Activated T-cell treated with anti-CD3 and anti-CD28 coated beads, Interleukin-2, amount 50 U/mL, for 4 hours (primary cell): ENCODE measurements at places on chromosomes 5 and 9. TPM values are rescaled to one million over a fixed set of nuclear protein-coding genes. Genes with fewer than 3 reads are reported as not detected.

FAM78A gene
- 31.3 TPM for total RNA-seq

QSOX2 gene
- total RNA-seq = 27.5 TPM

PTPRD gene
- 0.28 TPM for total RNA-seq

WWC1 gene
- 1.7 TPM for total RNA-seq

KIF24 gene
- 2.6 TPM for total RNA-seq

CTXN3 gene
- not detected for total RNA-seq

SETD9 gene
- total RNA-seq = 2.7 TPM

GPR151 gene
- not detected for total RNA-seq

ZBED3 gene
- total RNA-seq = 3.3 TPM

POLE3 gene
- total RNA-seq = 111 TPM

MUSK gene
- total RNA-seq = not detected

PCDHGA8 gene
- total RNA-seq = not detected

CHMP5 gene
- total RNA-seq = 45.0 TPM

TTLL11 gene
- 4.7 TPM for total RNA-seq

ODF2 gene
- total RNA-seq = 54.1 TPM

NTNG2 gene
- 0.95 TPM for total RNA-seq

GRCh38 chr5:114702136-114702535 is 340.3 kb downstream of the KCNN2 start:
- no peak for DNase-seq

DNA sequence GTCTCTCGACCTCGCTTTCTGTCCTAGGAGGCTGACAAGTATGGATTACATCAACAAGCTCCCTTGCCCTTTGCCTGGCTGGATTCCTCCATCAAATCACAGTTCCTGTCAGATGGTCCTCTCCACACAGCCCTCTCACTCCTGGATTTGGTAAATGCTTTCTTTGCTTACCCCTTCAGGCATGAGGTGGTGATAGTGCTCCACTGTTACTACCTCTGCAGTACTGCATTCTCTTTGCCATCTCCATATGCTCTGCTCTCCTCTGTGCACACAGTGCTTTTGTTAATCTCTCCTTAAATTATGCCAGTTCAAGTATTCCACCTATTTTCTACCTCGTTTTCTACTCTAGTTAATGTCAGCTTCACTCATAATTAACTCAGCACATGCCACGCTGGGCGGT is 279.2 kb downstream of the DMAC1 start:
- no peak for DNase-seq

- peak; percentile 47 for DNase-seq
These were observed 35.9 kb downstream of the TGFBR1 start for GRCh38 chr9:99140685-99141314.

GRCh38 chr5:139468421-139468931 is 2.3 kb upstream of the SMIM33 start:
- DNase-seq = no peak

GRCh38 chr5:82622205-82622604 is 344.1 kb upstream of the RPS23 start:
- DNase-seq = no peak

- no peak for DNase-seq
These were observed 110.7 kb downstream of the RPS23 start for GRCh38 chr5:82167372-82167935.

GRCh38 chr9:133739408-133740280 is 1.5 kb upstream of the SARDH start:
- DNase-seq = no peak

- no peak for DNase-seq
These were observed 1.3 kb downstream of the TCF7 start for GRCh38 chr5:134115806-134116175.

DNA sequence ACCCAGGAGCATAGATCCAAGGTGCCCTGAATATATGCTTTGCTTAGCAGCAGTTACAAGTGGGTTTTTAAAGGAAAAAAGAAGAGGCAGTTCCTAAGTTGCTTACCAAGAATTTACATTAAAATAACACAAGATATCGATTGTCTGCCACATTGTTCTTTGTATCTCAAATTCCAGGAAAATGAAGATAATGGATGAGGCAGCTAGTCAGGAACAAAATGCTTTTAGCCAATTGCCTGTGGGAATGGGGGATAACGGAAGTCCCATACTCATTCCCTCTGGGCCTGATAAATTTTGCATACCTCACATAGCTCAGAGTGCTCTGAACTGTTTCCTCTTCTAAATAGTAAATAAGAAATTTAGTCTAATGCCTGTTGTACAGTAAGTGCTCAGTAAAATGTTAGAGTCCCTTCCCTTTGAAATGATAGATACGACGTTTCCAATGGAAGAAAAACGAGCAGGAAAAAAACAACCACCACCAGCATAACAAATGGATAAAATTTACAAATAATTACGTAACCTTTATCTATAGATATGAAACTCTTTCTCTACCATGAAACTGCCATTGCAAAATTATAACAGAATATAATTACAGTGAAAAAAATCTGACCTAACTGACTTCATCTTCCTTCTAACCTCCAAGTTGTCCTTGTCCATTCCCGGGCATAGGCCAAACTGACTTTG is 35.5 kb upstream of the TENT2 start:
- no peak for DNase-seq

GRCh38 chr5:55372130-55372925 is 64.5 kb downstream of the MTREX start:
- no peak for DNase-seq

DNA sequence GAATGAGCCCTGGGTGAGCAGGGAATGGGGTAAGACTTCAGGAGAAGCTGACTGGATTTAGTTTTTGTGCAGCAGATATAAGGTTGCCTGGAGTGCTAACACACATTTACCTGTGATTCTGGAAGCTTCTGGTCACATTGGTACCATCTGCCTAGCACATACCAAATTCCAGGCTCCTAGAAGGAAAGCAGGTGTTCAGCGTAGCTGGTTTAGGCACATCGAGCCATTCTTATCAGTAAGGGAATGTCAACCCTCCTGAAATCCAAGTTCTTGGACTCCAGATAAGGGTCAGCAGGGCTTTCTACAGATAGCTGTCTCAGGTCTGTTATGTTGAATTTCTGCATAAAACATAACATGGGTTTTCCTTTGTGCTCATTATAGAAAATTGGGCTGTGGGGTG is 10.3 kb downstream of the TCERG1 start:
- DNase-seq = no peak

GRCh38 chr5:133728475-133728874 is 116.1 kb upstream of the FSTL4 start:
- DNase-seq = no peak

- no peak for DNase-seq
These were observed 177.8 kb upstream of the SGCD start for GRCh38 chr5:156149213-156149612.

DNA sequence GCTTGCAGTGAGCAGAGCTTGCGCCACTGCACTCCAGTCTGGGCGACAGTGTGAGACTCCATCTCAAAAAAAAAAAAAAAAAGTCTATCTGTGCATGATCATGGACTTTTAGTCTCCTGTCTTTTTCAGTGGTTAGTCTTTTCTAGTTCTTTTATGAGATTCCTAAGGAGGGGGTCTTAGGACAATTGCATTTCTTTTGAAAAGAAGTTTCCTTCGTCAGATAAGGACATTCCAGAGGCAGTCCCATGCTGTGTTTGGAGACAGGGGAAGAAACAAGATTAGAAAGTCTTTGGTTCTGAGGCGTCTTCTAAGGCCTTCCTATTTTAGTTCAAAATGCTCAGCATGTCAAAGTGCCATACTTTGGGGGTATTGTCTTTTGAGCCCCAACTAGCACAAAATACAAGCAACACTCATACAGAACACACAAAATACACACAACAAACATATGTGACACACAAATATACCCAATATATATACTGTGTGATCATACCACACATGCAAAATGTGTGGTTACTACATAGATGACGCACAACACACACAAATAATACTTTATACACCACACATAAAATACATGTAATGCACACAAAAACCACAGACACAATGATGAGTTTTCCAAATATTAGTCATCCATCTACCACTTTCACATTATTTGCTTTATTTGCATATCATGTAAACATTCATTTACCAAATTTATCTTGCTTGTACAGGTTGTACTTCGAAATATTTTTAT is 394.5 kb downstream of the SPATA31D1 start:
- DNase-seq = no peak

DNA sequence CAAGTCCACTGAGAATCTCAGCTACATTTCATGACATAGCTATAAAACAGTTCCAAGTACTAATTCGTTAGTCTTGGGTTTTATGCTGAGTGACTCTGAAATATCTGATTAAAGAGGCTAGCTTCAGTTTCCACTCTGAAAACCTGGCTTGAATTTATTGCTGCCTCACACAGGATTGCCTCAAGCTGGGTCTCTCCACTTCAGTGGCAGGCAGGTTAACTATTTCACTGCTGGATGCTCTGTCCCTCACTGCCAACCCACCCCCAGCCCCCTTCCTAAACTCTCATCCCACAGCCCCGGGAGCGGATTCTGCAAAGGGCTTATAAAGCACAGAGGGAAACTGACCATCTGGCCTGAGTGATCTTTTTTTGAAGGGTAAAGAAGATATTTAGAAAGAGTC is 318.3 kb downstream of the MLLT3 start:
- DNase-seq = no peak

DNA sequence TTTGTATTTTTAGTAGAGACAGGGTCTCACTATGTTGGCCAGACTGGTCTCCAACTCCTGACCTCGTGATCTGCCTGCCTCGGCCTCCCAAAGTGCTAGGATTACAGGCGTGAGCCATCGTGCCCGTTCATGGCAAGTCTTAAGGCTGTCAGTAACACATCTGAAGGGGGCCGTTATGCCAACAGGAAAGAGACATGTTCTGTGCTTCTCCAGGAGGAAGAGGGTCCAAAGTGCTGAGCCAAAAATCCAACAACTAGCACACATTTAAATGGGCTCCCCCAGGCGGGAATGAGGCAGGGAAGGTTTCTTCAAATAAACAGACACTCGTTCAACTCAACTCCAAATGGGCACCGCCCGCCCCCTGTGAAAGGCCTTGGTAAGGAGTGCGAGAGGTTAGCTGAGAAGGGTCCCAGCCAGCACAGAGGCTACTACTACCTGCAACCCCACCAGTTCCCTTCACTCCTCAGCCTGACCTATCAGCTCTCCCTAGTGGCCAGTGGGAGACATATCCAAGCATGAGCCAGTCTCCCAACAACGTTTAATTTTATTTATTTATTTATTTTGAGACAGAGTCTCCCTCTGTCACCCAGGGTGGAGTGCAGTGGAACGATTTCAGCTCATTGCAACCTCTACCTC is 84.1 kb upstream of the DMRT1 start:
- no peak for DNase-seq

DNA sequence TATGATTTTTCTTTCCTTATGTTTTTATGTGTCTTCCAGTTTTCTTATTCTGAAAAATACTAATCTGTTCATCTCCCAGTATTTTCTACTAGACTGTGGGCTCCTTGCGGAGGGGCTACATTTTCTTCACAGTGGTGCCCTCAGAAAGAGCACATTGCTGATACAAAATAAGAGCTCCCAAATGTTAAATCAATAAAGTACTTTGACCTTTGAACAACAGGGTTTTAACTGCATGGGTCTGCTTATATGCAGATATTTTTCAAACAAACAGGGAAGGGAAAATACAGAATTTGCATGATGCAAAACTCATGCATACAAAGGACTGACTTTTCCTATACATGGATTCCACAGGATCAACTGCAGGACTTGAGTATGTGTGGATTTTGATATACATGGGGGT is 79.9 kb upstream of the ACO1 start:
- DNase-seq = no peak

- DNase-seq = no peak
These were observed 163.2 kb downstream of the SH3GL2 start for GRCh38 chr9:17742067-17742466.

DNA sequence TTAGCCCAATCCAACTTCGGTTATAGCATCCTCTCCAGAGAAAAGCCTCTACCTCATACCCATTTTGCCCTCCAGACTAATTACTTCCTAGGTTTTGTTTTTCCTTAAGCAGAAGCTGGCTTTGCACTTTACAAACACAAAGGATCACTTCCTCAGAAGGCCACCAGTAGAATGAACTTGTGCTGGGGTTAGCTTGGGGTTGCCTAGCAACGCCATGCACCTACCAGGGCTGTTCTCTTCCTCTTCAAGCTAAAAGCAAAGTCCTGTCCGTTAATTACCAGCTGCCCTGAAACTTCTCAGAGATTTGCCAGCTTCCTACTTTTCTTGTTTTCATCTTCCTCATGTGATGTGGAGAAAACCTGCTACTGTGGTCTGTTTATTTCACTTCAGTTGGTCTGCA is 132.0 kb upstream of the WWC1 start:
- DNase-seq = no peak

GRCh38 chr9:91395106-91395552 is 28.5 kb downstream of the NFIL3 start:
- no peak for DNase-seq
